Activated T-helper 1 cell treated with Interleukin-2 at 50 U/mL for 16 hours (primary cell): ENCODE measurements at places on chromosomes 5 and 9.

GRCh38 chr5:171952021-171952420, 54.4 kb downstream of the FBXW11 start:
- DNase-seq, result no peak

- DNase-seq, result no peak
Observed at GRCh38 chr9:80485420-80486250, 913.9 kb downstream of the TLE4 start.

DNA sequence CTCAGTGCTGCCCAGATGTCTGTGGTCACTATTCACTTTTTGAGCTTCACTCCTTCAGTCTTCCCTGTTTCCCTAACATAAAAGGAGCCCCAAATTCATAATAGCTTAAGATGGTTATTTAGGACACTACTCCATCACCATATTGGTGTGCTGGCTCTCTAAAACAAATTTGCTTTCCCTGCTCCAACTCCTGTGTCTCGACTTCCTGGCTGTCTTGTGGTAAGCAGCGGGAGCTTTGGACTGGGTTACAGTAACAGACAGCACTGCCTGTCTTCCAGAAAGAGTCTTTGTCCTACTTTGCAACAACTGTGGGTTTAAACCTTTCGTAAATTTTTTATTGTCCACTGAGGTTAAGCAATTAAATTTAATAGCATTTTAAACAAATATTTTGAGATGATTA, 389.4 kb downstream of the CDH9 start:
- no peak for DNase-seq

GRCh38 chr5:33205727-33206410, 234.9 kb upstream of the TARS1 start:
- no peak for DNase-seq

- no peak for DNase-seq
Observed at GRCh38 chr5:176740702-176741496, 69.5 kb upstream of the UNC5A start.

GRCh38 chr5:31751610-31752009, 112.7 kb downstream of the PDZD2 start:
- no peak for DNase-seq

DNA sequence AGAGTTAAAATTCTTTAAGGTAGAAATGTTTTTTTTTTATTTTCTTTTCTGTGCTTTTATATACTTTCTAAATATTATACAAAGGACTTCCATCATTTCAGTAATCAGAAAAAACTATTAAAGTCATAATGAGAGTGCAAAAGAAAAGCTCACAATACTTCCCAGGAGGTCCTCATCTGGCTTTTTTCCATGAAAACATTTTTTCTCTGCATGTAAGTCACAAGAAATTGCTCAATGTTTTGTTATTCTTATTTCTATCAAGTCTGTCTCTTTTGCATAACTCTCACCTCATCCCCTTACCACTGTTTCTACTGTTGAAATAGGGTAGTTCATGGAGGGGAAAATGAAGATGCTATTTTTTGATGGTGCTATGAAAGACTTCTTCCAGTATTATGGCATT, 375.0 kb downstream of the TMEM232 start:
- no peak for DNase-seq

GRCh38 chr5:57450991-57451876, 31.4 kb downstream of the ACTBL2 start:
- no peak for DNase-seq

GRCh38 chr9:91488341-91488740, 64.7 kb upstream of the NFIL3 start:
- DNase-seq, result no peak

GRCh38 chr5:97100476-97100875, 41.9 kb downstream of the LIX1 start:
- no peak for DNase-seq

DNA sequence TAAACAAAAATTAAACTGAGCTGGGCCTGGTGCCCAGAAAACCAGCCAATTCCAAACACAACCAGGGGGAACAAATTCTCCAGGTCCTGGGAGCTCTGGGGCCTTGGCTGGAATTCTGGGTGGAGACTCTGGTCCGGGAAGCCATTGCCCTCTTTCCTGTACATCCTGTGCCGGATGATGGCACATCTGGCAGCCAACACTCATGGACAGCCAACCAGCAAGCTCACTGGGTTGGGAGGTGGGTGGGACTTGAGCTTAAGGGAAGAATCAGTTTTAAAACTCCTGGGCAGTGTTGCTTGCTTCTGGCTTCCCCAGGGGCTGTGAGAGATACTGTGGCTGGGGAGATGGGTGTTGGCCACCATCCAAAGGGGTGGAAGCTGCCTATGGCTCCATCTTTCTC, 56.1 kb downstream of the PCDH1 start:
- no peak for DNase-seq

DNA sequence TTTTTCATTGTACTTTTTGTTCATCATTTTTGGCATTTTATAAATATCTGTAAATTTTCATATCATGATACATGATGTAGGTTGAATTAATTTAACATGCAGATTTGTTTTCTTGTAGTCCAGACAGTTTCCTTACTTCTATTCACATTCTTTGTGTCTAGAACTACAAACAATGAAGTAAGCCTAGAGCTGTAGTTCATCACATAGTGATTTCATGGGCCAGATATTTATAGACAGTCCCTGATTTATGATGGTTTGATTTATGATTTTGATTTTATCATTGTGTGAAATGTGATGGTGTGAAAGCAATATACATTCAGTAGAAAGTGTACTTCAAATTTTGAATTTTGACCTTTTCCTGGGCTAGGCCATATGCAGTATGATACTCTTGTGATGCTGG, 139.0 kb downstream of the ARHGEF28 start:
- DNase-seq, result no peak

GRCh38 chr5:80487444-80487828, 464 bp upstream of the FAM151B start:
- DNase-seq, result no peak
